ENCODE measurements at places on chromosomes 16 and 17.

DNA sequence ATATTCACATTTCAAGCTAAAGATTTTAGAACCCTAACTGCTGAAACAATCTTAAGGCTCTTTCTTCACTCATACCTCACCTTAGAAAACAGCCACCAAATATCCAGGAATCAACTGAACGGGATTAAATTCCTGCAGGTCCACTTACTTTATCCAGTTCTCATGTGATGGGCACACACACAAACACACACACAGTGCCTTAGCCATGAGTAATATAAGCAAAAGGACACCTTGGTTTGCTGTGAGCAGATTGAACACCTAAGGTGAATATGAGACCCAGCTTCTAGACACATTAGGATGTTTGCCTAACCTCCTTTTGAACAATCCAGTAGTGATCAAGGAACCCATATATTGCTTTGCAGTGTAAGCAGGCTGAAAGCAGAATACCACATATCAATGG is 81.5 kb downstream of the TUBD1 start:
- DNase-seq: no peak

GRCh38 chr16:14131774-14132695 is 60.9 kb downstream of the MRTFB start:
- DNase-seq: no peak

DNA sequence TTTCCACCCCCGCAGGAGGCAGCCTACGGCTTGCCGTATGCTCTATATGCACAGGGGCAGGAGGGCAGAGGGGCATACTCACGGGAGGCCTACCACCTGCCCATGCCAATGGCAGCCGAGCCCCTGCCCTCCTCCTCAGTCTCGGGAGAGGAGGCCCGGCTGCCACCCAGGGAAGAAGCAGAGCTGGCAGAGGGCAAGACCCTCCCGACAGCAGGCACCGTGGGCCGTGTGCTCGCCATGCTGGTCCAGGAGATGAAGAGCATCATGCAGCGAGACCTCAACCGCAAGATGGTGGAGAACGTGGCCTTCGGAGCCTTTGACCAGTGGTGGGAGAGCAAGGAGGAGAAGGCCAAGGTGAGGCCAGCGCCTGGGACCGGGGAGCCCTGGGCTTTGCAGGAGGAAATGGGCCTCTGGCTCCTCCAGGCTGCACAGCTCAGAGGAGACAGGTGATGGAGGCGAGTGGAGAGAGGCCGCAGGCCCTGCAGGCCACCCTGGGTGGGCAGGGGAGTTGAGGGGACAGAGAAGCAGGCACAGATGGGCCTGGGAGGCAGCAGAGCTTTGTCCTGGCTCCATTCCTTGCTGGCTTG is 8.6 kb downstream of the SETD1A start:
- DNase-seq: no peak

DNA sequence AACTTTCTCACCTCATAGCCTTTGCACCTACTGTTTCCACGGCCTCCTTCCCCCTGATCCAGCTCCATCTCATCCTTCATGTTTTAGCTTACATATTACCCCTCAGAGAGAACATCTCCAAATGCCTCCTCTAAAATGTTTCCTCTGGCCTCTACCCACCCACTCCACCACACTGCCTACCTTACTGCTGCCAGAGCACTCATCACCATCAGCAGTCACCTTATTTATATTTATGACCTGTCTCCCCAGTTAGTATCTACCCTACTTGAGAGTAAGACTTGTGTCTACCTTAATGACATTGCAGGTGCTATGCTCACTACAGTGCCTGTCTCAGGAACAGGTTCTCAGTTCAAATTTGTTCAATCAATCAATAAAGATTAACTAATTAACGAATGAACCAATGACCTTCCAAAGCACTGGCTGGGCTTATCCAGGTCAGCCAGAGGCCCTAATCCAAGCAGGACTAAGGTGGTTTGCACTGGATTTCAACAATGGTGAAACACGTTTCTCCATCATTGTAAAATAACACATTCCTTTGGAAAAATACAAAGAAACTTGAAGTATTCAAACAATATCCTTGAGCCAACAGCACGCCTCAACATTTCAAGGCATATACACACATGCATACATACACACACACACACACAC is 41.1 kb downstream of the AMFR start:
- DNase-seq: no peak

DNA sequence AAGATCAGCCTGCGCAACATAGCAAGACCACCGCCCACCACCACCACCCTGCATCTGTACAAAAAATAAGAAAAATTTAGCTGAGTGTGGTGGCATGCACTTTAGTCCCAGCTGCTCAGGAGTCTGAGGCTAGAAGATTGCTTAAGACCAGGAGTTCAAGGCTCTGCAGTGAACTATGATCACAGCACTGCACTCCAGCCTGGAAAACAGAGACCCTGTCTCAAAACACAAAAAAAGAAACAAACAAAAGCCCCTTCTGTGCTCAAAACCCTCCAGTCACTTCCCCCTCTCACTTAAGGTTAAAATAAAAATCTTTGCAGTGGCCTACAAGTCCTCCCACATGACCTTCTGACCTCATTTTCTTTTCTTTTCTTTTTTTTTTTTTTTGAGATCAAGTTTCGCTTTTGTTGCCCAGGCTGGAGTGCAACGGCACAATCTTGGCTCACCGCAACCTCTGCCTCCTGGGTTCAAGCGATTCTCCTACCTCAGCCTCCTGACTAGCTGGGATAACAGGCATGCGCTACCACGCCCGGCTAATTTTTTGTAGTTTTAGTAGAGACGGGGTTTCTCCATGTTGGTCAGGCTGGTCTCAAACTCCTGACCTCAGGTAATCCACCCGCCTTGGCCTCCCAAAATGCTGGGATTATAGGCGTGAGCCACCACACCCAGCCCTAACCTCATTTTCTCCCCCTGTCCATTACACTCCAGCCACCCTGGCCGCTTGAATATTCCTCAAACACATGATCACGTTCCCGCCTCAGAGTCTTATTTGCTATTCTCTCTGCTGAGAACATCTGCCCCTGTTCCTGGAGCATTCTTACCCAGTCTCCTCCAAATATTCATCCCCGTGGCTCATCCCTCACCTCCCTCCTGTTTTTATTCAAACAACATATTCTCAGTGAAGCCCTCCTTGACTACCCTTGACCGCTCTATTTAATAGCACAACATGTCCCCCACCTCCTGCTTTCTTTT is 126.6 kb upstream of the MED13 start:
- DNase-seq: no peak

GRCh38 chr17:63478814-63479494 is 2.1 kb downstream of the ACE start:
- DNase-seq: peak; percentile 56

GRCh38 chr16:89152831-89153700 is 18.5 kb upstream of the CDH15 start:
- DNase-seq: no peak

DNA sequence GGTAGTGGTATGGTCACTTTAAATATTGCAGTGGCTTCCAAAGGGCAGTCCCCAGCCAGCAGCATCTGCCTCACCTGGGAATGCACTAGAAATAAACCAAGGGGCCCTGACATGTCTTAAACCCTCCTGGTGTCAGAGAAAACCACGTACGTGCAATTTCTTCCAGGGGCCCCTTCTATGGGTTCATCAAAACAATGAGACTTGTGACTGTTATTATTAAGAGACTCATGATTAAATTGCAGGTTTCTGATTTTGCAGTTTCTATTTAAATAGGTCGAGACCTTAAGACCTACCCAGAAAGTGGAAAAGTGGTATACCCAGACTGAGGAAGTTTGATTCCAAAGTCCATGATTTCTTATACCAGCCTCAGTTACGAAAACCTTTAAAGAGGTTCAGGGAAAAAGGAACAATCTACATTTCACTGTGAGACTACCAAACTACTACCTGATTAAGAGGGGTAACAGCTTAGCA is 746 bp upstream of the POLG2 start:
- no peak for DNase-seq

DNA sequence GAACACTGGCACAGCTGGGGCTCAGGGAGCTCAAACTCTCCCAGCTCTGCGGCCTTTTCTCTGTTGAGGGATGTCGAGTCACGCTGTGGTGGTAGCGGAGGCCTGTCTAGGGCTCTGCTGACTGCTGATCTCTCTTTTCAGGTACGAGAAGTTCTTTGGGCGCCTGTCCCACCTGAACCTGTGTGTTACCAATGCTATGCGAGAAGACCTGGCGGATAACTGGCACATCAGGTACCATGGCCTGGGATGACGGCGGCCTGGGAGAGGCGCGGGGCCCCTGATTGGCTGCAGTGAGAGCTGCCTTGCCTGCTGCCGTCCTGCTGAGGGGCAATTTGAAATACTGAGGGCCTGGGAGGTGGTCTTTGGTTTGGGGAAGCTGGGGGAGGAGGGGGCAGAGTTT is 5.7 kb downstream of the ALG1 start:
- DNase-seq: no peak

GRCh38 chr16:82995286-82995923 is 368.6 kb downstream of the CDH13 start:
- DNase-seq: no peak

DNA sequence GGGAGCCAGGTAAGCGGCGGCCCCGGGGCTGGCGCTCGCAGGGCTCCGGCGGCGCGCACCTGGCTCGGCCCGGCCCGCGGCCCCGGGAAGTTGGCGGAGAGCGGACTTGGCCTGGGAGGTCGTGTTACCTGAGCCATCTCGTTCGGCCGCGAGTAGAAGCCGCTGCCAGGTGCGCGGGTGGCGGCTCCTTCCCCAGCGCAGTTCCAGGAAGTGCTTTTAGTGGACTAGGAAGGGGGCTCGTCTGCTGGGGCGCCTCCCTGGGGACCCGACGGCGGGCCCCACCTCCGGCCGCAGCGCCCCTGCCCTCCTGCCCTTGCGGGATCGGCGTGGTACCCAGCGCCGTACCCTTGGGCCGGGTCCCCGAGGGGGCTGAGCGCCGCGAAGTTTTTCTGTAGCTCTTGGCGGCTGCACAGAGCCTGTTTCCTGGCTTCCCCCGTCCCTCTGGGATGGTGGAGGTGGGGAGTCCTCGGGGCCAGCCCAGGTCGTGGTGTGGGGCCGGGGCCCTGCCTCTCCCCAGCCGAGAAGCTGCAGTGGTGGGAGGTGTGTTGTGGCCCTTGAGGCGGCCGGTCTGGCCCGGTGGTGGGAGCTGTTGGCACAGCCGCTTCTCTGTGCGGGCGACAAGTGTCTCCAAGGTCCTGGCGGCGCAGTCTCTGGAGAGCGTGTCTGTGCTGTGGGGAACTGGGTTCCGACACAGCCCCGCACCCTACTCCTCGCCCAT is 96.9 kb downstream of the RAB11FIP4 start:
- DNase-seq: no peak

DNA sequence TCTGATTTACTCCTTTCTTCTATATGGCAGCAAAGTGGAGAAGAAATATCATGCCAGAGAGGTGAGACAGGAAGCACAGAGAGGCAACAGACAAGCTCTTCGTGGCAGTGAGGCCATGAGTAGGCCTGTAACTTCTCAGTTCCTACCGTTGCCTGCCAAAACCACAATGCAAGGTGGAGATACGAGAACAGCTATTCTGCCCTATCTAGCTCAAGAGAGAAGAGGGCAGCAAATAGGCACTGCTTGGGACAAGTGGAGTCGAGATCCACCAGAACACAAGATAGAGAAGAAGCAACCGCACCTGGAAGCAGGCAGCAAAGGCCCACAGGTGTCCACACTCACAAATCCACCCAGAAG is 24.8 kb downstream of the RANBP10 start:
- no peak for DNase-seq

- DNase-seq: no peak
Measured at GRCh38 chr17:70378076-70378475, 208.7 kb downstream of the KCNJ2 start.

DNA sequence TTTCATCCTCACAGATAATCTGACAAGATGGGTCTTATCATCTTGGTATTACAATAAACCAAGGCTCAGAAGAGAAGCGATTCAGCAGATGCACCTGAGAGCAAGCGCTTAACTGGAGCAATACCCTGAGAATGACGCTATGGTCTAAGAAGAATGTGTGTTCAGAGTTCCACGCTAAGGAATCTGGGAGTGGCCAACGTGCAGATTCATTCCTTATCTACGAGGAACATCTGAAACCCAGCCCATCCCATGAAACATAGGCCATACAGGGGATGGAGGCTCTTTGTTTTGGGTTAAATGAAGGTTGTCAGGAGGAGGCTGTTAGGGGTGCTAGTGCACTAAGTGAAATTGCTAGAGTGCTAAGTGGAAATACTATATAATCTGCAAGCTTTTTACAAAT is 28.5 kb upstream of the KDM8 start:
- DNase-seq: no peak

GRCh38 chr17:27608328-27609230 is 22.4 kb upstream of the LGALS9 start:
- no peak for DNase-seq

DNA sequence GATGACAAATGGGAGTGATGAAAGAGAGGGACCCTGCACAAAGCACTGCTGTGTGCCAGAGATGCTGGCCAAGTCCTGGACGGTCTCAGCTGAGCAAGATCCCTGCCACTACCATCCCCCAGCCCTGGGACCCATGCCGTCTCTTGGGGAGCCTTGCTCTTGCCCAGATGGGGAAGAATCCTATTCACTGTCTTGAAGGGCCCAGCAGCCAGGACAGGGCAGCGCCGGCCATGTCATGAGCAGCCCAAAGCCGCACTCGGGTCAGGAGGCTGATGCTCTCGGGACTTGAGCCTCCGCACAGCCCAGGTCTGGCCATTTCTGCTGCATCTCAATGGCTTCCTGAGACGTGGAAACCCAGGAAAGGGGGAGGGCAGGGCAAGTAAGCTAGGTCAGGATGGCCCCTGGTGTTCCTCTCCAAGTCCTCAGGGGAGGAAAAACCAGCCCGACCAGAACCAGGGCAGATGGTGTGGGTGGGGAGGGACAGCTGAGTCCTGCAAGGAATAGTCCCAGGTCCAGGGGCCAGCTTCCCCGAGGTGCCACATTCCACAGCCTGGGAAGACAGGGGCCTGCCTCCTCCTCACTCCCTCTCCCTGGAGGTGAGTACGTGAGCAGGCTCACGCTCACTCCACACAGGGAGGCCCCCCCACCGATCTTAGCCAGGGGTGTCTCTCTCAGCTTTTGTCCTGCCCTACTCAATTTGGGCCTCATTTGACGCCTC is 7.8 kb upstream of the KRT19 start:
- DNase-seq: no peak

DNA sequence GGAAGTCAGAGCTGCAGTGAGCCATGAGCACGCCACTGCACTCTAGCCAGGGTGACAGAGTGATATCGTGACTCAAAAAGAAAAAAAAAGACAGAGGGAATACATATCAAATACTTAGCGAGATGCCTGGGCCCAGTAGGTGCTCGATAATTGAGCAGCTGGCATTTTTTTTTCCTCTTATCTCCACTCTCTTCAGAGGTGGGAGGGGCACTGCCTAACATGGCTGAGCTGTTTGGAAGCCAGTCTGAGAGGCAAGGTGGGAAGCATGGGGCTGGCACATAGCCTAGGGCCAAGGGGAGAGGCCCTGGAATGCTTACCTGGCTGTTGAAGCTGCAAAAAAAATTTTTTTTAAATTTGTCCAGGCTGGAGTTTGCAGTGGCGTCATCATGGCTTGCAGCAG is 38.4 kb downstream of the HIC1 start:
- DNase-seq: no peak

DNA sequence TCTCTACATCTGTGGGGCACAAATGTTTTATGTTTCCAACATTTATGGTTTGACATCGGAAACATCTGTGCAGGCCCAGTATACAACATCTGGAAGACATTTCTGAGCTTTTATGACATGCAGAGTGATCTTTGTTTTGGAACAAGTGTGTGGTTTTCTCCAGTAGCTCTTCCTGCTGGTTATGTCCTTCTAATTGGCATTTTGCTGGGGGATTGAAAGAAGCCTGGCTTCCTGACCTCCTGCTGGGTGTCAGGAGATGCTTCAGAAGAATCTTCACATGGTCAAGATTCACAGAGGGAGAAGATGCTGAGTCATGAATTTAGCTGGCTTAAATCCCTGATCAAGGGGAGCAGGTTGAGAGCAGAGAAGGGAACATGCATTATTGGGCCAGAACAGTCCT is 279.5 kb upstream of the MYOCD start:
- DNase-seq: no peak

- DNase-seq: no peak
Measured at GRCh38 chr17:70655176-70655958, 486.0 kb downstream of the KCNJ2 start.

Data from stimulated activated CD4-positive, alpha-beta T cell treated with anti-CD3 and anti-CD28 coated beads, Interleukin-1b, Interleukin-23, amount 100 ng/mL, for 4 hours (primary cell).